ENCODE measurements at places on chromosomes 7 and 10.

DNA sequence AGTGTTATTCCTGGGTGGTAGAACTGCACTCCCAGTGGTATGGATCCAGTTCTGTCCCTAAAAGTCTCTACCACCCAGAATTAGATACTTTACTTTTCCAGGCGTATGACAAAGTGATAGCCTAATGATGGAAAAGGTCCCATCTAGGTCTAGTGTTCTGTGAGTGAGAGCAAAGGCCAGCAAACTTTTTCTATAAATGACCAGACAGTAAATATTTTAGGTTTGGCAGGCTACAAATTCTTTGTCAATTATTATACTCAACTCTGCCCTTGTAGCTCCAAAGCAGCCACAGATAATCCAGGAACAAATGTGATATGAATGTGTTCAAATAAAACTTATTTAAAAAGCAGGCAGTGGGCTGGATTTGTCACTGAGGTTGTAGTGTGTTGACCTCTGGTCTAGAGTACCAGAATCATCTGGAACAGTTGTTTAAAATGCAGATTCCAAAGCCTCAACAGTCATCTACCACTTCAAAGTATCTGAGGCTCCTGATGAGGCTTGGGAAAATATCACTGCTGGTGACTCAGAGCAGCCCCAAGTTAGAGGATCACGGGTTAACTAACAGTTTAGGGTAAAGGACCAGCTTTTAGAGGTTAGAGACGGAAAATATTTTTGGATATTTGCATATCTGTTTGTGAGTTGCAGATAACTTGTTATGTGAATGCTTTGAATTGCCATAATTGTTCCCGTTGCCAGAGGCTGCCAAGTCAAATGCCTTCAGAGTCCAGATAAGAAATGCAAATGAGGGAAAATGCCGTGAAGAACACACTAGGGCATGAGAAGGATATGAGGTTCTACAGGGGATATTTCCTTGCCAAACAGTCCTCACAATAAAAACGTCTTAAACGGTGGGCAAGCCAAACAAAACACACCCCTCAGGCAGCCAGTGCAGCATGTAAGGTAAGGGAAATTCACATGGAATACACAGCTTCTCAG, 19.4 kb downstream of the NRAP start:
- DNase-seq = no peak

DNA sequence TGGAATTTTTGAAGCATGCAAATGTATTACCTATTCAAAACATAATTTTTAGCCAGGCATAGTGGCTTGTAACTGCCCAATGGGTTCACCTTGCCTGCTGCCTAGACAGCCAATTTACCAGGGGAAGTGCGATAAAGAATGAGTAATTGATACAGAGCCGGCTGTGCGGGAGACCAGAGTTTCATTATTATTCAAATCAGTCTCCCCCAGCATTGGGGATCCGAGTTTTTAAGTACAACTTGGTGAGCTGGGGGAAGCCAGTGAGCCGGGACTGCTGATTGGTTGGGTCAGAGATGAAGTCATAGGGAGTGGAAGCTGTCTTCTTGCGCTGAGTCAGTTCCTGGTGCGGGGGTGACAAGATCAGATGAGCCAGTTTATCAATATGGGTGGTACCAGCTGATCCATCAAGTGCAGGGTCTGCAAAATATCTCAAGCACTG, 29.1 kb upstream of the NRBF2 start:
- no peak for DNase-seq

GRCh38 chr10:94206176-94206575, 156.6 kb downstream of the NOC3L start:
- DNase-seq = no peak

DNA sequence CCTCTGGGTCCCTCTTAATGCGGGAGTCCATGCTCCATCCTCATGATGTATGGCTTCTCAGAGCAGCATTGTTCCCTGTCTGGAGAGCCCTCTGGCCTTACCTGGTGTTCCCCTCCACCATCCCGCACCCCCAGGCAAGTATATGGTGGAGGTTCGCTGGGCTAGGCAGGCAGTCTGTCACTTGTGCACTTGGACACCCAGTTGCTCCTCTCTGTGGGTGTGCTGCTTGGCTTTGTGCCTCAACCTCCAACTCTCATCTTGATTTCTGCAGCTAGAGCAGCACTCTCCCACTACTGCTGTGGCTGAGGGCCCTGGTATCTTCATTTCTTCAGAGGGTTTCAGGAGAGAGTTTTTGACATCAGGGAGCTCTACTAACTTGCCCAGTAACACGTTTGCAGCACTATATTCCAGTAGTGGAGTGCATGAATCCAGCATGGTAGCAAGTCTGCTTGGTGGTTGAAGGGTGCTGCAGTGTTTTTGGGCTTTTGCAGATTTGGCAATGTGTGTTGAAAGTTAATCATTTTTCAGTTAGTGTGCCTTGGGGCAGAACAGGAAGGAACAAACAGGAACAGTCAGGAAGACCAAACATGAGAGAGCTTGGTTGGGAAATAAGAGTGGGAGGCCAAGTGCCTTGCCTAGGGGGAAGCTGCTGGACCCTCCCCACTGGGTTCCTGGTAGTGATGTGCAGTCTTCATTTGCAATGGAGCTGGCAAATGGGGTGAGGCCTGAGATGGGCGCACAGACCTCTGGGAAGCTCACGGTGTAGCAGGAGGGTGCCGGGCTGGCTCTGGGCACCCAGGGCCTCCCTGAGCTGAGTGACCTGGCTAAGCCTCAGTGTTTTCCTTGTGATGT, 37.4 kb downstream of the TSPAN14 start:
- no peak for DNase-seq

DNA sequence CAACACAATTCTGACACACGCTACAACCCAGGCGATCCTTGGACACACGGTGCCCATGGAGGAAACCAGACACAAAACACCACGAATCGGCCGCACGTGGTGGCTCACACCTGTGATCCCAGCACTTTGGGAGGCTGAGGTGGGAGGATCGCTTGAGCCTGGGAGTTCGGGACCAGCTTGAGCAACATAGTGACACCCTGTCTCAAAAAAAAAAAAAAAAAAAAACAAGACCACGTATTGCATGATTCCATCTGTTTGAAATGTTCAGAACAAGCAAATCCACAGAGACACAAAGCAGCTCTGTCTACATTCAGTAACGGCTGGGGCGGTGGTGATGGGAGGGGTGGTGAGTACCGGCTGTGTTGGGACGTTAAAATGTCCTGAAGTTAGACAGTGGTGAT, 25.2 kb downstream of the ADAP1 start:
- DNase-seq = peak; percentile 27

GRCh38 chr10:57320416-57320815, 947.3 kb downstream of the IPMK start:
- DNase-seq = no peak

- no peak for DNase-seq
Observed at GRCh38 chr10:33306701-33307519, 27.6 kb downstream of the NRP1 start.

DNA sequence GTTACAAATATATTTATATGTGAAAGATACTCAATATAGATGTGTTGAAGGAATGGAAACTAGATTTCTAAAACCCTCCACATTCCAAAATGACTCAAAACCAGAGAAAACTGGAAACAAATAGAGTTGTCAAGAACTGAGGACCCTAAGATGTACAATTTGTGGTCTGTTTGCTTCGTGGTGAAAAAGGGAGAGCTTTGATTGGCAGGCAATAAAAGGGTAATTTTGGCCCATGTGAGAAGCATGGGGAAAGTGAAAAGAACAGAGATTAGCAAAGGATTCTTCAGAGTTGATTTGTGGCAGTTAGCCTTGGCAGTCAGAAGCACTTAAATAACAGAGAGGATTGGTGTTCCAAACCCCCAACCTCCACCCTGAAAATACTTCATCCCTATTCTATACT, 37.1 kb upstream of the DKK1 start:
- no peak for DNase-seq

GRCh38 chr10:69087590-69088470, at the start of gene SRGN:
TSS of gene SRGN (plus strand) at chr10:69088103. CDS start at chr10:69088158, 55 bp downstream.
- no peak for DNase-seq

- no peak for DNase-seq
Observed at GRCh38 chr7:114631249-114631822, 216.7 kb downstream of the FOXP2 start.
